Motor neuron (in vitro differentiated cells): ENCODE measurements at places on chromosomes 6 and 20. TPM values are rescaled to one million over a fixed set of nuclear protein-coding genes. Genes with fewer than 3 reads are reported as not detected.

DNA sequence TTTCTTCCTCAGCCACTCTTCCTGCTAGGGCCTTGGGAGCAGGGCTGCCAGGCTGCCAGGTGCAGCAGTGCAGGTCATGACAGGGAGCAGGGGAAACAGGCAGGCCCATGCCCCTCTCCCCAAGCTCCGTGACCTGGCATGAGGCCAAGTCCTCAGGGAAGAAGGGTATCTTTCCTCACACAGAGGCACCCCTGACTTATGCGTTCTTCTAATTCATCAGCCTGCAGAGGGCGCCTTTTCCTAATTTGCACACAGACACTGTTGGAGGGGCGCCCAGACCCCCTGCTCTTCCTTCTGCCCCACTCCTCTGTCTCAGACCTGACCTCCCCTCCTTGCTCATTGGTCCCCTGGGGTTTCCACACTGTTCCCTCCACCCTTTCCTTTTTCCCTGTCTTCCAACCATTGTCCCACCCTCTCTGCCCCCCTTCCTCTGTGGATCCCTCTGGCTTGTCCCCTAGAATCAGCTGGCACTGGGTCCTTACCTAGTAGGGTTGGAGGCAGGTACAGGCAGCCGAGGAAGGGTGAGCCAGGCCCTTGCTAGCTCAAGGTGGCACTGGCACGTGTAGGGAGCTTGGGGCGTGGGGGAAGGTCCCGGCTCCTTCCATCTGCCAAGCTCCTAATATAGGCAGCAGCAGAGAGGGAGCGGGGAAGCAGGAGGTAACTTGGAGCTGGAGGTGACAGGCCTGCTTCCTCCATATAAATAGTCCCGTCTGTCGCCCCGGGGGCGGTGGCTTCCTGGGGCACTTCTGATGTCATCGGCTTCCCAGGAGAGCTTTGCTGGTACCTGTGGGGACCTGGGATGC lies 154.9 kb upstream of the MLN start:
- ATAC-seq: peak; percentile 41

- ATAC-seq: no peak
Measured at GRCh38 chr6:157240960-157241311, 82.4 kb downstream of the TMEM242 start.

DNA sequence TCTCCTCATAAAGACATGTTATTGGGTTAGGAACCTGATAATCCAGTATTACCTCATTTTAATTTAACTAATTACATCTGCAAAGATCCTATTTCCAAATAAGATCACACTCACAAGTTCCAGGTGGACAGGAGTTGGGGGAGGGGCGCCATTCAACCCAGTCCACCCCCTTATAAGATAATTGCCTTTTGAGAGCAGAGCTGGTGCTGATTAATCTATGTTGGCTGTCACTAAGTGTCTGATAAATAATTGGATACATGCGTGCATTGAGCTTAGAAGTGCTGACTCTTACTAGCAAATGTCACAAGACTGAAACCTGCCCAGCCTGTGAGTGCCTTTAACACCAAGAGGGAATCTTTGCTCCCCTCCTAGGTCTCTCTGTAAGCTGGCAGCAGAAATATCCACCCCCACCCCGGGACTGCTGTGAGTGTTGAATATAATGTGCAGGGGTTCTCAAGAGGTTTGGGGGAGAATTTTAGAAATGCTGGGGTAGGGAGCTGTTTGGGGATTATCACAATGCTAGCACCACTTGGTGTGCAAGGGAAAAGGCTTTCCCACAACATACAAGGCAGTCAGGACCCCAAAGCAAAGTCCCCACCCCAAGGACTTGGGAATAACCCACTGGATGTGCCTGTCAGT lies 87.5 kb downstream of the ANKRD60 start:
- ATAC-seq: no peak

The TOX2 gene
- 27.0 and 27.5 TPM in 2 replicates for total RNA-seq

The SCRT2 gene
- 0.26 and 0.66 TPM in 2 replicates for total RNA-seq

- ATAC-seq: no peak
Measured at GRCh38 chr6:17473554-17473953, 80.2 kb downstream of the CAP2 start.

The SLC22A16 gene
- 0.34 and 0.81 TPM in 2 replicates for total RNA-seq

- ATAC-seq: no peak
Measured at GRCh38 chr20:24478584-24478983, 9.2 kb downstream of the SYNDIG1 start.

GRCh38 chr6:118739696-118740353 lies 88.4 kb upstream of the CEP85L start:
- ATAC-seq: no peak

DNA sequence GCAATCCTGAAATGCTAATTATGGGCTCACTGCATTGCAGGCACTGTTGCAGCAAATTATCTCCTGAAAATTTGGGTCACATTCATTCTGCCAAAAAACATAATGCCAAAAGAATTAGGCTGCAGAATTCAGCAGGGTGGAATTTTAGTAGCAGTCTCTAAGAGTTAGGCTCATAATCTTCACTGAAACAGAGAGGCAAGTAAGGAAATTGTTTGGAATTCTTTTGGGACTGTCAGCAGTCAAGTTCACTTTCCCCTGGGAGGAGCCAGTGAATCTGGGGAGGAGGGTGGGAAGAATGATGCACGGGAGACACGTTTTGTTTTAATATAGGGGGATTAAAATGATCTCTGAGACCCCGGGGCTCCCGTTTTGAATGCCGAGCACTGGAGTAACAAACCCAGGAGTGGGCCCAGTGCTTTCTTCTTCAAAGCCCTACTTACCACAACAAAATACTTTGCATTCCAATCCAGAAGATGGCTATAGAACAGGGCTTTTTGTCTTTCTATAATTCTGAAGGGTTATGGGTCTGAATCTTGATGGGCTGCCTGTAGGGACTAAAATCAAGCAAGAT lies 44.7 kb downstream of the SOBP start:
- no peak for ATAC-seq

The CST5 gene
- total RNA-seq: not detected in 2 replicates

The TBXT gene
- 0.19 TPM in 1 of 2 replicates, not detected in the other for total RNA-seq
